ENCODE measurements at places on chromosomes 4 and X.

GRCh38 chr4:12411072-12411471 is 982.4 kb upstream of the HS3ST1 start:
- DNase-seq, result no peak

DNA sequence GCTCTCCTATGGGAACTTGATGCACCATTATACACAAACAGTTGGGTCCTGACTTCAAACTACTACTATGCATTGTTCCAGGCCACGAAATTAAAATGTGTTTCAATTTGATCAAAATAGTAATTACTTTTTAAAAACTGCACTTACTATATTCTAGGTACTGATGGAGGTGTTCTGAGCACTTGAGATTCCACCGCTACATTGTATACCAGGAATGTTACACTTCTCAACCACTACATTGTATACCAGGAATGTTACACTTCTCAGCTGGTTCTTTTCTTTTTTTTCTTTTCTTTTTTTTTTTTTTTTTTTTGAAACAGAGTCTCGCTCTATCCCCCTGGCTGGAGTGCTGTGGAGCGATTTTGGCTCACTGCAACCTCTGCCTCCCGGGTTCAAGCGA is 77.9 kb downstream of the ELOVL6 start:
- no peak for DNase-seq

DNA sequence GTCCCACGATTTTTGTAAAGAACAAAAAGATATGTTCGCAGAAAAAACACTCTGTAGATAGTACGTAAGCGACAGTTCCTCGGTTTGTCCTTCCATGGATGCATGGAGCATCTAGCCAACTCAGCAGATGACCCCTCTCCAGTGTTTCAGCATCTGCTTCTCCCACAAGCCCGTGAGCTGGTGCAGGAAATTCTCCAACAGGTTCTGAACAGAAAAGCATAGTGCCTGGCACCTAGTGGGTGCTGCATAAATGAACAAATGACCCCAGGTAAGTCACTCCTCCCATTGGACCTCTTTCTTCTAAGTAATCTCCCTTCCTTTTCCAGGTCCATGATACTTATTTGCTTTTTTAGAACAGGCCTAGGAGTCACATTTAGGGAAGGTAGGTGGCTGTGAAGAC is 966 bp upstream of the KIAA0232 start:
- DNase-seq, result no peak

DNA sequence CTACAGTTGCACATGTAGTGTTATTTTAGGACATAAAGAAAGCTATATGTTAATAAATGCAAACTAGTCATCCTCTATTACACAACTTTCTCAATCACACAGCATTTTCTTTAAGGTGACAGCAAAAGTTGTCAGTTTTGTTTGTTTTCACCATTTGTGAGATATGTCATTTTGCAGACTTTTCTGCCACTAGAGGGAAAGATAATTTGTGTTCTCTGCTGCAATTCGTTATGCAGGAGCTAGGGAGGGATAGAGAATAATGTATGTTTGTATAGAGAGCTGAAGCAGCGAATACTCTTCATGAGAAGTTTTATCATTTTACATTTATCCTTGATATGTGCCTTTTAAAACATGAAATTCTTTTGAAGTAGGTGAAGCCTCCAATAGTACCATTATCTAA is 670.6 kb upstream of the ATOH1 start:
- no peak for DNase-seq

GRCh38 chr4:166252487-166253402 is 379.7 kb downstream of the TLL1 start:
- DNase-seq, result peak; percentile 6

GRCh38 chr4:94911106-94911505 is 153.4 kb downstream of the BMPR1B start:
- DNase-seq, result no peak

DNA sequence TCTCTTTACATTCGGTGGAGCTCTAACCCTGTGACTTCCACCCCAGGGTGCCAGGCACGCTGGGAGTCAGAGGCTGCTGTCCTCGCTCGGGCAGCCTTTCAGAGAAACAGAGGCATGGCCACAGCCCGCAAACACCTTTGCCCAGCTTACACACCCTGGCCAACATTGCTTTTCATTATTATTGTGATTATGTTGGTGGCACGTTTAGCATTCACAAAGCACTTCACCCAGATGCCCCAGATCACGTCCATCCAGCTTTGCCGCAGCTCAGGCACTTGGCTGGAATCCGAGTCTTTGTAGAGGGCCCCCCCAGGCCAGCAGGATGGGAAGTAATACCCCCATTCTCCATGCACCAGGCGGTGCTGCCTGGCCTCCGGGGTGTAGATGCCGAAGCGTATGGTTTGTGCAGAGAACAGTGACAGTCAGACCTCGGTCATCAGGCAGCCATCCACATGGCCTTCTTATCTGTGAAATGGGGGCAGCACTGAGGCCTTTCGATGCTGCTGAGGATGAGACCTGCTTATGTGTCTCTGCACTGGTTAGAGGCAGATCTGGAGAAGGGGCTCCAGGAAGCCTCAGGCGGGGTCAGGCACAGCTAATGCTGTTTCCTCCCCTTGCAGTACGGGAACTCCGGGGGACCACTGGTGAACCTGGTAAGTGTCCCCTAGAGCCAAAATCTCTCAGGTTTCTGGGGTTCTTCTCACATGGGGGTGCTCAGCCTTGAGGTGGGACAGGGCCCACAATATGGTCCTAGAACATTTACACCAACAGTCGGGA is 22.3 kb downstream of the HTRA3 start:
- no peak for DNase-seq
